ENCODE measurements at places on chromosomes 12 and 14. TPM values are rescaled to one million over a fixed set of nuclear protein-coding genes. Genes with fewer than 3 reads are reported as not detected.

CLEC1A gene
- total RNA-seq: 2.1 TPM

FITM1 gene
- total RNA-seq: not detected

CNTN1 gene
- total RNA-seq: 0.53 TPM

PLXNC1 gene
- 3.7 TPM for total RNA-seq

TAS2R19 gene
- total RNA-seq: 3.2 TPM

DACT1 gene
- 1.9 TPM for total RNA-seq

TDRD9 gene
- 0.40 TPM for total RNA-seq

PPP1R1A gene
- 1.1 TPM for total RNA-seq

TAS2R20 gene
- 5.2 TPM for total RNA-seq

MANSC4 gene
- not detected for total RNA-seq
